ENCODE measurements at places on chromosomes 6 and 20.

DNA sequence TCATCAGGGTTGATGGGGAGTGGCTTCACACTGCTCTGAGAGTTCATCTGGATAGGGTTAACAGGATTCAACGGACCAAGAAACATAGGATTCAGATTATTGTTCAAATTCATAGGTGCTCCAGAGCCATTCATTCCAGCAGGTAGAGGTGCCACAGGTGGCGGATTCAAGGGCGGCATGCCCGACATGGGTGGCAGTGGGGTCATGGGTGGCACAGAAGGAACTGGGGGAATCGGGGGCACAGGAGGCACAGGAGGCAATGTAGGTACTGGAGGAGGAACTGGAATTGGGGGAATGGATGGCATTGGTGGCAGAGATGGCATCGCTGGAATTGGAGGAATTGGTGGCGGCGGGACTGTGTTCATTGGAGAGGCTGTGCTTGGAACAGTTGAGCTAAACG is 10.3 kb downstream of the CPNE1 start:
- no peak for DNase-seq

- DNase-seq = no peak
Observed at GRCh38 chr6:55918639-55919038, 43.2 kb upstream of the BMP5 start.

GRCh38 chr6:22447249-22448196 is 121.8 kb upstream of the HDGFL1 start:
- DNase-seq = no peak

GRCh38 chr6:166713434-166714186 is 86.6 kb upstream of the RPS6KA2 start:
- DNase-seq = no peak

DNA sequence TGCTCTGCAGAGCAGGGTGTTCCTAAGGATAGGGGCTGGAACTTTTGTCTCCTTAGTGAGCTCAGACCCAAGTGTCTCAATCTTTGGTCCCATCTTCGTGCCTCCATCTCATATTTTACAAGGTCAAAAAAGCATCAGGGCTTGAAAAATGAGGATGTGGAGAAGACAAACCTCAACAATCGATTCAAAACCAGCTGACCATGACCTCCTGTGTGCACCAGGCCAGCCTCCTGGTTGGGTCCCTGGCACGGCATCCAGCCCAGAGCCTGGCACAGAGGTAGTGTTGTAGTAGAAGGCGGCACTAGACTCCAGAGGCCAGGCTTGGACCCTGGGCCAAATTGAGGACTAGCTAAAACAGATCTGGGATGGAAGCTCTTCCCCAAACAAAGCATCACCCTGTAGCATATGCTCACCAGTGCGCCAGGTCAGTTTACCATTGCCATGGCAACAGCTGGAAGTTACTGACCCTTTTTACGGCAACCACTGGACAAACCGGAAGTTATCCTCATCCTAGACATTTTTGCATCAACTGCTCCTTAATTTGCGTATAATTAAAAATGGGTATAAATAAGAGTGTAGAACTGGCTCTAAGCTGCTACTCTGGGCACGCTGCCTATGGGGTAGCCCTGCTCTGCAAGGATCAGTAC is 69.3 kb upstream of the BLCAP start:
- no peak for DNase-seq
